ENCODE measurements at places on chromosomes 2 and 18. TPM values are rescaled to one million over a fixed set of nuclear protein-coding genes. Genes with fewer than 3 reads are reported as not detected.

Gene GAD1
- polyA plus RNA-seq = 0.91 TPM

DNA sequence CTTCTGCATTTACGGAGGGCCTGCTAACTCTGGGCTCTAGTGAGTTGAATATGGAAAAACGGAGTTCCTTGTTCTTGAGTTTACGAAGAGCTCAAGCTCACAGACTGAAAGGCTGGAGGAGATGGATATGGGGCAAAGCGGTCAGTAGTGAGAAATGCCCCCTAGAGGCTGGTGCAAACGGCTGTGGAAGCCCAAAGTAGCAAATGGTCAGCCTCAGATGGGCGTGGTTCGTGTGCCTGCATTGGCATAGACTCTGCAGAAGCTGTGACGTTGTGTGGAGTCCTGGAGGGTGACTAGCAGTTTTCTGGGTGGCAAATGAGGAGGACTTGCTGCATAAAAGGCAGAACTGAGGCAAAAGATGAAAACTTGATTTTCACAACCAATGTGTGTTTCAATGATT is 93.6 kb upstream of the TWIST2 start:
- no peak for DNase-seq

DNA sequence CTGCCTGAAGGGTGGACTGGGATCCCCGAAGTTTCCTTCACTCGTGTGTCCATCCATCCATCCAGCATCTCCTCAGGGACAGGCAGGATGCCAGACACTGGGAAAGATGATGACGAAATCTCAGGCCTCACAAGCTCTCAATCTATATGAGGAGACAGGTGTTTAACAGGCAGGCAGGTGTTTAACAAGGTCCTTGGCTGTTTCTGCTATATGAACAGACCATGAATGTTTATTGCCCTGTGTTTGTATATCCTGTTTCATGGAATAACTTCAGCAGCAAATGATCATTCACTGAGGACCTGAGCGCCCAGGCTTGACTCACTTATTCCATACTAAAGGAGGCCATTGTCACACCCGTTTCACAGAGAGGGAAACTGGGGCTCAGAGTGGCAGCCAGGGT is 685.8 kb upstream of the HS6ST1 start:
- DNase-seq = no peak

- no peak for DNase-seq
Observed at GRCh38 chr2:85468704-85469349, 50.3 kb downstream of the SH2D6 start.

DNA sequence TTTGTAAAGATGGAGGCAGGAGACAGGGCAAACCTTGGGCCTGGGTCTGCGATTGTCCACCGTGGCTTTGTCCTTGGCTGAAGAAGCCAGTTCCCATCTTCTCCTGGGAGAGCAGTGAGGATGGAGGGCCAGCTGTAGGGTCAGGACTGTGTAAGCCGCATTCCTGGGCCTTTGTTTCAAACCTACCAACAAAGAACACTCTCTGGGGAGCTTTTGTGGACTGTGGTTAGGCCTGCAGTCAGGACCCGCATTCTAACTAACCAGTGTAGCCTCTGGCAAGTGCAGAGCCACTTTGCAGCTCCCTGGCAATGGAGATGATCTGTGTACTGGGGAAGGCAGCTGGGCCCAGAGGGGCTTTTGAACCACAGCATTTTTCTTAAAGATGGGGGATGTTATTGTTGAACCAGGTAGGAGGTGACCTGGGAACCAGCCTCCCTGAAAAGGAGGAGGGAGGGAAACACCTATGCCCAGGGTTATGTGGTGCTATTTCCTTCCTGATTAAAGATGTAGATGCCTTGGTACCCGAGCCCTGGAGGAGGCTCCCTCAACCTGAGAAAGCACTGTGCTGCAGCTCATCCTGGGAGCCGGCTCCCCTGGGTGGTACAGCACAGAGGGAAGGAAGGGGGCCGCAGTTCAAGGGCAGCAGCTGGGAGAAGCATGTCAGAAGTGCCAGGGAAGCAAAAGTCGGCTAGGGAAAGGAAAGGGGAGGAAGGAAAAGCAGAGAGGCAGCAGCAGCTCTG is 12.7 kb upstream of the SMAD4 start:
- no peak for DNase-seq

Gene ST8SIA5
- polyA plus RNA-seq = 1.1 TPM

GRCh38 chr18:53115876-53116585 is 776.0 kb downstream of the DCC start:
- DNase-seq = no peak

DNA sequence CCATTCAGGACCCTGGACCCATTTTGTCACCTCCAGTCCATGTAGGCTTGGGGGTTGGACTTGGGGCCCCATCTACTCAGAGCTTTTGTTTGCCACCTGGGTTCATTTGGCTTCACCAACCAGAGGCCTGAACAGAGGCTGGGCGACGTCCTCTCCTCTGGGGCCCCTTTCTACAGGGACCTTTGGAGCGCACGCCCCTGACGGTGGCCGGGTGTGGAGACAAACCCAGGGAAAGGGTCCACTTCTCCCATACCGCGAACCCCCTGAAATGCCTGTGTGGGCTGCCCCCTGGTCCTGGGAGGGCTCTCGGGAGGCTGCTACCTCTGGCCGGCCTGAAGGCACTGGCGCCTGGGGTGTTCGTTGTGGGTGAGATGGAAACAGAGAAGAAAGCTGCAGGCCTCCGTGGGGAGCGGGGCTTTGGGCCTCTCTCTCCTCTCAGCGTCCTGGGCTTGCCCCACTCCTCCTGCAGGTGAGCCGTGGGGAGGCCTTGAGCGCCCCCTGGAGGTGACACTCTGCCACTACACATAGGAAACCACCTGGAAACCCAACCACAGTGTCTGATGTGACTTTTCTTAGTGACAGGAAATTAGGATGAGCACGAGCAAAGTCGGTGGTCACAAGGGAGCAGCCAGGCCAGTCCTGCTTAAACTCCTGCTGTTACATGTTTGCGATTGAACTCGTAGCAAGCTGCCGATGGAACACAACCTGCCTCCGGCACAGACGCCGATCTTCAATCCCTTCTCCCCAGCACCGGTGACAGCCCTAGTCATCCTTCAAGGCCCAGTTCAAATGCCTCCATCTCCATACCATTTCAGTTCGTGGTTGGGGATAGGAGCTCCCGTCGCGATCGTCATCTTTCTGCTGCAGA is 12.0 kb upstream of the NTSR2 start:
- no peak for DNase-seq

Gene C2orf69
- polyA plus RNA-seq = 13.0 TPM

All from right renal pelvis (tissue), 4 donors.